Cortex of kidney (tissue), 1 donor: ENCODE measurements at places on chromosomes 2 and 18.

DNA sequence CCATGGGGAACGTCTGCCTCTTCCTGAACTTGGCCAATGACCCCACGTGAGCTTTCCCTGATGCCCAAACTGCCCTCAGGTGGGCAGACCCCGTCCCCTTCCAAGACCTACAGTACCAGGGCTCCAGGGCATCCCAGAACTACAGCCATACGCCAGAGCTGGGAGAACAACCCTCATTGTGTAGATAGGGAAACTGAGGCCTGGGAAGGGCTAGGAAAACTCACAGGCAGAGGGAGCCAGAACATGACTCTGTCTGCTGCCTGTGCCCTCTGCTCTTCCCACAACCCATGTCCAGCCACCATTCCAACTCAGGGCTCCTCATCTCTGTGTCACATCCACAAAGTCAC is 16.8 kb upstream of the ANKRD53 start:
- DNase-seq: no peak

- DNase-seq: no peak
Observed at GRCh38 chr2:16151281-16151570, 210.9 kb downstream of the MYCN start.

- no peak for DNase-seq
Observed at GRCh38 chr2:8872821-8873432, 35.5 kb upstream of the KIDINS220 start.

DNA sequence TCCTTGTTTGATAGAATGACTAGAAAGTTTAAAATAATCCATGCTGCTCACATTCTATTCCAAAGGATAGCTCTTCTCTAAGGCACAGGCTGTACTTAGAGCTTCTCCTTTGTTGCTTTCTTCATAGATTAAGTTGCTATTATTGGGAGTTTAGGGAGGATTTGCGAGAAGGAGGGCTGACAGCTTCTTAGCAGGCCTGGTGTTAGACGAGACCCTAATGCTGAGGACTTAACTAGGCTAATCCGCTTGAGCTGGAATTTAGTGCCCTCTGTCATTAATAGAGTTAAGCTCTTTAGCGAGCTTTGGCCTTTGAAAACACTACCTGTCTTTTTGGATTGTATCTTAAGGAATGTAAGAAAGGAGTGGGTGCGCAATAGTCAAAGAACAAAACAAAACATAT is 81.3 kb downstream of the MOGAT1 start:
- DNase-seq: no peak

GRCh38 chr18:63820694-63821093 is 45.5 kb downstream of the SERPINB7 start:
- DNase-seq: no peak

- no peak for DNase-seq
Observed at GRCh38 chr2:56108806-56109205, 75.0 kb upstream of the CCDC85A start.

DNA sequence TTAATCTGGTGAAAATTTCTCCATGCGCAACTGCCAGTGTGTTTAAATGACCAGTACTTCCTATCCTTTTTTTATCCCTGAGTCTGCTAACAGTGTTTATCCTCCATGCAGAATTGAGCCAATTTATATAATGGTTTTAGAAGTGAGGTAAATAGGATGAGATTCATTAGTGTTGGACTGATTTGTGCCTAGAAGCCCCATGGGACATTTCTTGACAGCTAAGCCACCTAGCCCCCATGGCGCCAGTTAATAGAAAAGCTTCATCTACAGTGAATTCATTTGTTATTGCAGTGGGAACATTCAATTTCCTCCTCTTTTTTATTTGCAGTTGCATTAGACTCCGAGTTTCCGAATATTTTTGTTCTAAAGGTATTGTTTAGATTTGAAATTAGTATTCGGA is 175.6 kb downstream of the ARL6IP6 start:
- no peak for DNase-seq

GRCh38 chr2:119691189-119691588 is 12.2 kb downstream of the TMEM177 start:
- DNase-seq: no peak

DNA sequence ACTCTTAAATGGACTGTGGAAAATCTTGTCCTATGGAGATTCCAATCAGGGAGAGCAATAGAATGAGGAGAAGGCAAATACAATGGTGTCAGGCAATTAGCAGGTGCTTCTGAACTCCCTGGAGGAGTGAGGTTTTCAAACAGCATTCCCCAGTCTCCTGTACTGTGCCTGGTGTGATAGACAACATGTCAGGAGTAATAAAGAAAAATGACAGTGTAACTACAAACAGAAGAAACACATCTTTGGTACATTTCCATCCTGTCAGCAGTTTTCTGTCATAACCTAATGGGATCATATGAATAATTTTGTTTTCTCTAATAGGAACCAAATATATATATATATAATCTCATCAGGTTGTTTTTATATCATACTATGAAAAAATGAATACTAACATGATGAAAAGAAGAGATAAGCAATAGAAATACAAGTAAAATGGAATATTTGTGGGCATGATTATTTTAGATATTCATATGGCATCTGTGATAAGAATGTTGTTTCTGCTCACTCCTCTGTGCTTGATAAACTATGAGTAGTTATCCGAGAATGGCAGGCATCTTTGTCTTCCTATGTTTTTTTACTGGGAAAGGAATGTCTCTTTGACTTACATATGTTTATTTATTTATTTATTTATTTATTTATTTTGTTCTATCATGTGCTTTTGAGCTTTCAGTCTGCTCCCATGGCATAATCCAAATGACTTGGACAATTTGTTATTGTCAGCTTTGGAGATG is 441.7 kb downstream of the TXNL1 start:
- DNase-seq: no peak

DNA sequence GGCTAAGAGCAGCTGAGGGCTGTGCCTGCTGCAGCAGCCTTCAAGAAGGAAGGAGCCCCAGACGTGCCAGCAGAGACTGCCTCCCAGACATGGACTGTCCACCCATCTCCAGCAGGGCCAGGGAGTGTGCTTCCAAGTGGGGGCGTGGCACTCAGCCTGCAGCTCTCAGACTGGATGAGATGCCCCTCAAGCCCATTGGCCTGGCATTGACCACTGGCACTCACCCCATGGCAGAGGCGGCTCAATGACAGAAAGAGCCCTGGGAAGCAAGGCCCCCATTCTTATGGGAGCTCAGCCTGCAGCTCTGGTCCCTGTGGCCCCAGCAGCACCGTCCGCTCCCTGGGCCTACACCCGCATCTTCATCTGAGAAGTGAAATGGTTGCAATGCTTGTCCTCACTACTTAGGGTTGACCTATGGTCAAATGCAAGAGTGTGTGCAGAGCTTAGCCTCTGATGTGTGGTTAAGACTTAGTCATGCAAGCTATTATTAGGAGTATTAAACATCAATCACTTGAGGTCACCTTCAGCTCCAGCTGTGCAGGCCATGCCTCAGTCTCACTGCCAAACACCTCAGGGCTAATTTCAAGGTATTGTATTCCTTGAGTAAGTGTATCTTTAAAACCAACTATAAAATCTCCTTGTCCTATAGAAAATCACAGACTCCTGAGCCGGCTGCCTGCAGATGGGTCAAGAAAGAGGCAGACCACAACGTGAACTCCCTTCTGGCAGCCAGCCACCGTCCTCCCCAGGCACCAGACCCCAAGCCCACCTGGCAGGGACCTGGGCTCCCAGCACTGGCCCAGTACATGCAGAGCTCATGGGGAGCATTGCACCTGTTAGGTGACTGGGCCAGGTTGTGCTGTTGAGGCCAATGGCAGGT is 194.8 kb downstream of the NDUFA10 start:
- DNase-seq: no peak

DNA sequence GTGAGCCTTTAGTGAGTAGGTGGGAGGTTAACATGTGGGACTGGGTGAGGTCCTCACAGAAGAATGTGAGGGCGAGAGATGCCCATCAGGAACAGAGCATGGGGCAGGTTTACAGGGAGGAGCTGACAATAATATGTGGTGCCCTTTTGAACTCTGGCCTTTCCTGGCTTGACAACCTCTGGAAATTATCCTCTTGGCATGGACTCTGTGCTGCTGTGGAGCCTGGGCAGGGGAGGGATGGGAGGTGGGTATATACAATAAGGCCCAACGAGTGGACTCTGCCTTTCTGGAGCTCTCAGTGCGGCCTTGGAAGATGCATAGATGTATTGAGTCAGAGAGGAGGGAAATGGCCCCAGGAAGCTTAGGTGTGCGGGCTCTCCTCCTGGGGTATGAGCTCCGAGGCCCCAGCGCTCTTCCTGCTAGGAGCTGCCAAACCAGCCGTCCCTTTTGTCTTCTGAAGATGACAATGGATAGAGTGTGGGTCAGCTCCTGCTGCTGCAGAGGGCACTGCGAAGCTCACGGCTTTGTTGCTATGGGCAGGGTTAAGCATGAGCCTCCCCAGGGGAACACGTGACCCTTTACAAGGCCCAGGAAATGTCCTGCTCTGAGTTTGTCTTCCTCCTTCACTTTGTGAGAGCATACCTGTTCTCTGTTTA is 8.7 kb upstream of the PSD4 start:
- no peak for DNase-seq

DNA sequence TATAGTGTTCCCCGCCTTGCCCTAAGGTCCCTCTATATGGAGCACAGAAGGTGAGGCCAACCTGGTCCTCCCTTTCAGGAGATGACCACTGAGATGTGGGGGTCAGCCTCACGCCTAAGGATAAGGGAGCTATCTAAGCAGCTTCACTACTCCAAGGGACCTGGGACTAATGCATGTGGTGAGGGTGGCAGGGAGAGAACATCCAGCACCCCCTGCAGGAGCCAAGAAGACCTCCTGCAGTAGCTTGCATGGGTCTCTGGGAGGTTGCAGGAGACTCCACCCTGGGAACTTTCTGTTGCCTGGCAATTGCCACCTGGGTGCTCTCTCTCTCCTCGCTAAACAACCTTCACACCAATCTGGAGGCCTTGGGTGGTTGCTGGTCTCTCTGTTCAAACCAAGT is 93.0 kb upstream of the KLHL29 start:
- no peak for DNase-seq

DNA sequence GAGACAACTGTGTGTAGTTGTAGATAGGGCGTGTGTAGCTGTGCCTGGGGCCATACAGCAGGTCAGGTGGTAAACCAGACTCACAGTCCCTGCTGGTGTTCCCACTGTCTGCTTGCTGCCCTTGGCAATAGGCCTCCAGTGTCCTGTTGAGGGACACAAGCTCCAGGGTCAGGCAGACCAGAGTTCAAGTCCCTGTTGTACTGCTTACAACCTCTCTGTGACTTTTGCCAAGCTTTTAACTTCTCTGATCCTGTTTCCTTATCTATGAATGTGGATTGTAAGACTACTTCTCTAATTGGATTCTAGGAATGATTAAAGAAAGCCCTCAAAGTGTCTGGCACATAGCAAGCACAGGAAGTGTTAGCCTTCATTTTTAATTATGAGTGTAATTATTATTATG is 68.6 kb downstream of the MERTK start:
- DNase-seq: no peak

DNA sequence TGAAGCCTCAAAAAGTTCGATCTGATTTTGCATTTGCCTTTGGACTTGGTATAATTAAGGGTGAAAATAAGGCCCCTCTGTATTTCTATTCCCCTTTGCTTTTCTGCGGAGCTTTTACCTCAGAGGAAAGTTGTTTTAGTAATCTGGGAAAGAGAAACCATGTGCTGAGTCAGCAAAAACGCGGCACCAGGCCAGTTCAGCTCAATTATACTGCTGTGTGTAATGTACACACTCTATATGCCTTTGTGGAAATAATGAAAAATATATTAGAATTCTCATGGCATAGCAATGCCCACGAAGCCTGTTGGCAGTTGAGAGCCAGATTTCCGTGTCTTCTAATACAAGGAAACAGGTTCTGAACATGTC is 161.9 kb upstream of the SIX2 start:
- no peak for DNase-seq
